ENCODE measurements at places on chromosomes 5 and 9.

GRCh38 chr9:20317701-20318100 is 304.6 kb downstream of the MLLT3 start:
- no peak for DNase-seq

- DNase-seq = peak; percentile 38
Measured at GRCh38 chr5:107104040-107104995, 566.4 kb downstream of the EFNA5 start.

- no peak for DNase-seq
Measured at GRCh38 chr5:153275695-153276094, 214.8 kb upstream of the GRIA1 start.

DNA sequence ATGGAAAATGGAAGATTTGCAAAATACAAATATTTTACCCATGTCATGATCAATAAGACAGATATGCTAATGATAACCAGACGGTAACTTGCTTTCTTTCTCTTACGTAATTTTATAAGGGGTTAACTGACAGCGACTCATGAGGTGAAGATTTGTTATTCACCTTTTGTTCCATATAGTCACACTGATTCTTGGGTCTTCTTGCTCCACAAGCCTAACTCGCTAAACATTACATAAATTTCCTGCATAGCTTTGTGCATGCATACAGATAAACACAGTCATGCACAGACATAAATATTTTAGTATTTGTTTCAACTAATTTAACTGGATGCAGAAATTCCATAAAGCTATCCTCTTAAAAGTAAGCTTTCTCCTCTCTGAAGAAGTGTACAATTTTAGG is 225.9 kb downstream of the VPS13A start:
- no peak for DNase-seq

DNA sequence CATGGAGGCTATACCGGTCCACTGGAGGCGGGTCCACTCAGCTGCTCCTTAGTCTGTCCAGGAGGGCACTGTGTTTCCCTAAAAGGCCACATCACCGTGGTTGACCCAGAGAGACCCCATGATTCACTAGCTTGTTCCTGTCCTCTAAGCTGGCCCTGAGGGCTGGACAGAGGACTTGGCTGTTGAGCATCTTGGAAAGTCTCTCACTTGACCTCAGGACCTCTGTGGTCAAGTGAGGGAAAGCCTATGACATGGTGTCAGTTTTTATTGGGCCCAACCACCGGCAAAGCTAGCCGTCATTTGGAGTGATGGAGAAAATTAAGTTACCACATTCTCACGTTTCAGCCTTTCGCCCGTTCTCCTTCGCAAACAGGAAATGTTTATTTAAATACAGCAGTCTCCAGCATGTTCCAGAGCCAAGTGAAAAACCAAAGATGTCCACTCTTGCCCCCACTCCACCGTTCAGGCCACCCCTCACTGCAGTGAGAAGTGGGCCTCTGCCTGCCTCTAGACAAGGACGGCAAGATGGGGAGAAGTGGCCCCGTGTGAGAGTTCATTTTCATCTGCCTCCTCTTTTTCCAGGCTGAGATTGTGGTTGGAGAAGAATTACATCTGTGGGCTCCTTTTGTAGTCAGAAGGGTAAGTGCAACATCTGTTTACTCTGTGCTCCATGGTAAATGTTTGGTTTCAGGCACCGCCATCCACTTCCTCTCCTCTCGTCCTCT is 4.4 kb downstream of the SLIT3 start:
- peak; percentile 35 for DNase-seq

DNA sequence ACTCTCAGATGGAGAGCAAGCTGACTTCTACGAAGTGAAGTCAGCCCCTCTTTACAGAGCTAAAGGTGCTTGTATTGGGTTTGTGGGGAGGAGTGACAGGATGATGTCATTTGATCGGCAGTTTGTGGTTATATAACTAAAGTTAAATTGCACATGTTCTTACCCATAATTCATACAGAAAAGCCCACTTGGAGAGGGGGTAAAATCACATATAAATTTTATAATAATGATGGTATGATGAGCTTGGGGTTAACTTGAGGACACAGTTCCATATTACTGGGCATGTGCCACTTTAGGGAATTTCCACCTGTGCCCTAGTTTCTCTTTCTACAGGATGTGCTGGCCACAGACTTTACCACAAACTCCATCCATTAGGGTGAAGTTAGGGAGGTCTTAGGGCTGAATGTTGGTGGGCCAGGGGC is 1178.6 kb upstream of the CDH9 start:
- no peak for DNase-seq

DNA sequence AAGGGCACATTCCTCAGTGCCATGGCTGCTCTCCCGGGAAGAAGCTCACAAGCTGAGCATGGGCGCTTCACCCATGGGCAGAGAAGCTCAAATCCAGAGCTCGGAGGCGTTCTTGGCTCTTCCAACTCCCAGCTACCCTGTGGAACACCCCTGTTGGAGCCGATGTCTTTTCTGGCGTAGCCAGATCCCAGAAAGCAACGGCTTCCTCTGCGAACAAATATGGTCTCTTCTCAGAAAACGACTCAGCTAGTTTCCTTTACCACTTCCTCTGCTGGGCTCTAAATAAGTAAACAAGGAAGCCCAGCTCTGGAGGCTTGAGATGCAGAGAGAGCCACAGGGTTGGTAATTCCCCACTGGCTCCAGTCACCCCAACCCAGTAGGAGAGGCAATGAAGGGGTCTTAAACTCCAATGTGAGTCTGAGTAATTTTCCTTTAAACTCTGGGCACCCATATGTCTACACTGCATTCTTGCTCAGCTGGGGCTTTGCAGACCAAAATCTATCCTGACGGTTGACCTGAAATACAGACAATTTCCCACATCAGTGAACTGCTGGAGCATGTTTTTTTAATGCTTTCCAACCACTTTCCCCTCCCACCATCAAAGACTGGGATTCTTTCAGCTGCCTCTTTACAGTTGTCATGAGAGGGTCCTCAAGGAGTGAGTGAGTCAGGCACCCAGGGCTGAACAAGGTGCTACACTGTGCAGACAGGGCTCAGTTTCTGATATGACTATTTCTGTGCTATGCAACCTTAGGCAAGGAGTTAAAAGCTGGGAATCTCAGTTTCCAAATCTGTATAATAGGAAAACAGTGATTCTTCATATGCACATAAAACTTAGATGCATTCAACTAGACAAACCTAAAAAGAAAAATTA is at the start of gene LCP2:
Gene LCP2, minus strand, starts transcription at position 189 of the 874 bp plus-strand sequence. Its CDS starts 166 bp downstream, at position 23.
- no peak for DNase-seq

GRCh38 chr5:105868038-105868780 is 1802.5 kb downstream of the EFNA5 start:
- no peak for DNase-seq

- no peak for DNase-seq
Measured at GRCh38 chr5:146794326-146795029, 84.1 kb downstream of the PPP2R2B start.

DNA sequence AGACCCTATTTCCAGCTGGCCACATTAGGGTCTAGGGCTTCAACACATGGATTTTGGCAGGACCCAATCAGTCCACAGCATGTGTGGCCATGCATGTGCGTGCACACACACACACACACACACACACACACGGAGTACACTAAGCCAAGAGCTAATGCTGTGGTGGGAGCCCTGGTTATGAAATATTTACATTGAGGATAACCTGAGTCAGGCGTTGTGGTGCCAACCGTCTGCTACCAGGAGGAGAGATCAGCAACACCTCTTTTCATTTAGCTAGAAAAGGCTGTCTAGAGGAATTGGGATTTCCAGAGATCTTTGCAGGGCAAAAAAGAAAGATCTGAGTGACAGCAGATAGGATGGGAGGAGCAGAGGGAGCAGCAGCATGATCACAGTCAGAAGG is 141.5 kb downstream of the TRPM3 start:
- DNase-seq = no peak

- DNase-seq = peak; percentile 88
Measured at GRCh38 chr5:132263548-132264261, 6.2 kb downstream of the PDLIM4 start.

DNA sequence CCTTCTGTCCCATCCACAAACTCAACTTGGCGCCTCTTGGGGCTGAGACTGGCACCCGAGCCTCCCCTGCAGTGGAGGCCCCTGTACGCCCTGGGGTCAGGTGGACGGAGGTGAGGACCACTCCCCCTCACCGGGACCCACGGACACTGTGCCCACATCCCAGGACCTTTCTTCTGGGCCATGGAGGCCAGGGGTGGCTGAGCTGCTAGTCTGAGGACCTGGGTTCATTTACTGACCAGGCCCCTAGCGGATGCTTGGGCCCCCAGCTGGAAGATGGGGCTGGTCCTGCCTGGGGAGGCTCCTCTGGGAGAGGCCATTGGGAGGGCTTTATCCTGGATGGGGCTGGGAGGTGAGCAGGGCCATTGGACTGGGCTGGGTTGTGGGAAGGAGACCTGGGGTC is 16.9 kb upstream of the SLC6A19 start:
- no peak for DNase-seq

GRCh38 chr9:129089246-129089645 is 8.3 kb downstream of the DOLPP1 start:
- no peak for DNase-seq

DNA sequence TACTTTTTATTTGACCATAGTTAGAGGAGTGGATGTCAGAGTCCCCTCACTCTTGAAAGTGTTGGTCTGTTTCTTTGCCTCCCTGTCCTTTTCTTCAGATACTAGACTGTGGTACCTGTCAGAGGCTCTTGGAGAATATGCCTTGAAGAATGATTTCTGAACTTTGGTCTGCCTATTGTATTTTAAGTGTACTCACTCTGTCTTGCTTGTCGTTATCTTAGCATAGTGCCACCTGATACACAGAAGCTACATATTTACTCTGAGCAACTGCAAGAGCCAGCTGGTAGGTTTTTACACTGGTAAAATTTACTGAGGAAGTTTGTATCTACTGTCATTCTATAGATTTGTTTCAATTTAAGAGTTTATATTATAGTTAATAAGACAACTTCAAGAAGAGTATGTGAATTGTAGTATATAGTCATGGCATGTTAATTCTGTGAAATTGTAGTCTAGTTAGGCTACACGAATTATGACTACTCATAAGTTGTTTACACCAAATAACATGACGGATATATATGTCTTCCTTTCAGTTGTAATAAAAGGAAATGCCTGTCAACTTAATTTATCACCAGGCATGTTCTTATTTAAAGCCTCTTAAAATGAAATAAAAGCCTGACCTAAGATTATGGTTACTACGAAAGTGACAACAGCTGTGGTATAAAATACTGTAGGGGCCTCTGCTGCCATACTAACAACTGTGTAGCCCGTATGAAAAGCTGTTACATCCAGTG is 201.7 kb downstream of the KDM4C start:
- DNase-seq = peak; percentile 72

DNA sequence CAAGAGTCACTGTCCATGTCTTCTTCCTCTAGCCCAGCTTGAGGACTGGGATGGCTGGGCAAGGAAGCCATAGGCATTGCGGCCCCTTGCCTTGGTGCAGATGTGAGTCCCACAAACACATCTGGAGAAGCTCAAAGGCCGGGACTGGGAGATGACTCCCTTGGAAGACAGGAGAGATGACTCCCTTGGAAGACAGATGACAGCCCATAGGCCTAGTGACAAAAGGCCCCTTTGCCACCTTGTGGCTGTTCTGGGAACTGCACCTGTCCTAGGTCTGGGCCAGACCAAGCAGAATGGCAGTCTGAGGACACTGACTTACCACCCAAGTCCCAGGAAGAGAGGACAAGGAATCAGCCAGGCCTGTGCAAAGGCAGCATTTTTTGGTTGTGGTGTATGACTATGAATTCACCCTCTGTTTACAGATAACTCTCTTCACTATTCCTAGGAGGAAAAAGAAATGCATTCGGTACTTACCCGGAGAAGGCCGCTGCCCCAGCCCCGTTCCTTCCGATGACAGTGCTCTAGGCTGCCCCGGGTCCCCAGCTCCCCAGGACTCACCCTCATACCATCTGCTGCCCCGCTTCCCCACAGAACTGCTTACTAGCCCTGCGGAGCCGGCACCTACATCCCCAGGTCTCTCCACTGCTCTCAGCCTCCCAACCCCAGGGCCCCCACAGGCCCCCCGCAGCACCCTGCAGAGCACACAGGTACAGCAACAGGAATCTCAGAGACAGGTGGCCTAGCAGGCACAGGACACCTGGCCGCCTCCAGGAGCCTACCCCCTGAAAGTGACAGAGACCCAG is 30.8 kb downstream of the SKP1 start:
- DNase-seq = peak; percentile 73

GRCh38 chr5:6553972-6554371 is 78.9 kb downstream of the NSUN2 start:
- no peak for DNase-seq

GRCh38 chr5:50800410-50800809 is 134.0 kb downstream of the PARP8 start:
- DNase-seq = no peak

- no peak for DNase-seq
Measured at GRCh38 chr5:72234868-72235267, 85.2 kb downstream of the MRPS27 start.

- no peak for DNase-seq
Measured at GRCh38 chr9:2367970-2368369, 253.6 kb upstream of the VLDLR start.

GRCh38 chr5:172008689-172009141 is 2.3 kb upstream of the FBXW11 start:
- DNase-seq = no peak

DNA sequence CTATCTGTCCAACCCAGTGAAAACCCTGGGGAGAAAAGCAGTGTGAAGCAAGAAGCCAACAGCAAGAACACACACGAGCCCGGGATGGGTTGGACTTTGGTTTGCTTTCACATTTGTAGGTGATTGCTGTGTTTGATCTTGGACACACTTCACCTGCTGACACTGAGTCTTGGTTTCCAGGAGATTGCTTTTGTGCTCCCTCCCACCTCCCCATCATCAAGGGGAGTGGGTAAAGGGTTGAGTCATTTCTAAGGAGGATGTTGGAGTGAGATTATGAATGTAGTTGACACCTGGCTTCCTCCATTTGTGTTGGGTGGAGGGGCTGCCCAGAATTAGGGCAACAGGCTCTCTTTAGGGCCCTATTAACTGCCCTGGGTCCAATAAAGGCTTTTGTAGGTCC is 37.5 kb downstream of the ANKDD1B start:
- no peak for DNase-seq

DNA sequence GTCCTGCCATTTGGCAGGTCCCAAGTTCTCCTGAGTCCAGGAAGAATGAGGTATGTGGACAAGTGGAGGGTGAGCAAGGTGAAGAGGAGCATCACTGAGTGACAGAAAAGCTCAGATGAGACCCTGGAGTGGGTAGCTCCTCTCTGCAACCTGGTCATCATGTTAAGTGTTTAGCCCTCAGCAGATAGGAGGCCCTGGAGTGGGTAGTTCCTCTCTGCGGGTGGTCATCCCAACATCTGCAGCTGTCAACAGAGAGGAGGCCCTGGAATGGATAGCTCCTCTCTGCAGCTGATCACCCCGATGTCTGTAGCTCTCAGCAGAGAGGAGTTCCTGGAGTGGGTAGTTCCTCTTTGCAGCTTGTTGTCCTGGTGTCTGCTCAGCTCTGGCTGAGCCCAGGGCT is 48.4 kb downstream of the NDUFAF2 start:
- no peak for DNase-seq
